Hematopoietic multipotent progenitor cell treated with erythropoietin and hydrocortisone succinate and interleukin-3 and kit ligand, for 4 days (in vitro differentiated cells): ENCODE measurements at places on chromosomes 5 and 9.

GRCh38 chr9:128251732-128252100 is 24.1 kb downstream of the GOLGA2 start:
- no peak for DNase-seq

DNA sequence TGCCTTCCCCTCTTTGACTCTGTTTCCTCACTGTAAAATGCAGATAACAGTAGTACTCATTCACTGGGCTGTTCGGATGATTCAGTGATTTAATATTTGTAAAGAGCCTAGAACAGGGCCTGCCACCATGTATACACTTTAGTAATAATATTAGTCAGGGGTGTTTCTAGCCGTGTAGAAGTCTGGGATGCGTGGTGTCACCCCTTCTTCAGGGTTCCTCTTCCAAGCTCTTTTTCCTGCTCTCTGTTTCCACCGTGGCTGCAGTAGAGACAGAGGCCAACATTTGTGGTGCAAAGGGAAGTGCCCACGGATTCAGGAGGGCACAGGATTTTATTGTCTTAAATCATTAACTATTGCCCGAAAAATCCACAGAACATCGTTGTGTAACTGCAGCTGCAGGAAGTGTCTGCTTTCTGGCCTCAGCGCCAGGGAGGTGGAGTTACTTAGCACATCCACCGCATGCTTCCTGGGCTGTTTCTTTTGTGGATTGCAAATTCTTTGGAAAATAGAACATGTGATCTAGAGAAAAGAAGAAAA is 61.7 kb downstream of the TRIO start:
- DNase-seq = peak; percentile 85

DNA sequence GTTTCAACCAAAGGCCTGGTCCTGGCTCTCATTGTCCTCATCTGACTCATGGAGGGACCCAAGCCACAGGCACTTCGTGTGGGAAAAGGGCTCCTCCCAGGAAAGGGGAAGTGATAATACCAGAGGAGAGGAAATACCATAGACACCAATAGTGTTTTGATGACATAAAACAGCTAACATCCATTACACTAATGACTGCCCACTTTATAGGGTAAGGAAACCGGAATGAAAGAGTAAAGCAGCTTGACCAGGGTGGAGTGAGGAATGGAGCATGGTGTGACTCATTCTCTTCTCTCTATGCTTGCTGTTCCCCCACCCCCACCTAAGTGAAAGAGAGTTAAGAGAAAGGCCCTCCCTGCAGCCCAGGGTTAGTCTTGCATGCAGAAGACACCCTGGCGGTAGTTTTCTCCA is 67.4 kb upstream of the HRH2 start:
- no peak for DNase-seq

DNA sequence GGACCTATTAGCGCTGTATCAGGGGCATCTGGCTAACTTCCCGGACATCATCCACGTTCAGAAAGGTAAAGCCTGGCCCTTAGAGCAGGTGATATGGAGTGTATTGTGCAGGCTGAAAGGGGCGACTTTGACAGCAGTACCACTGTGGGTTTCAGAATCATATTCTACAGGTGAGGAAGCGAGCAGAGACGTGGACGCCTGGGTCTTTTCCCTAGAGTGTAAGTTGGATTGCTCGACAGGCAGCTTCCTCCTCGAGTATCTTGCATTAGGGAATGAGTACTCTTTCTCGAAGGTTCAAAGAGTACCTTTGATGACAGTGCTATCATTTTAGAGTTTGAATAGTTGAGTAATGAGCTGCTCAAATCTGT is 1.9 kb downstream of the SNX18 start:
- DNase-seq = no peak

- DNase-seq = peak; percentile 63
Measured at GRCh38 chr9:137176302-137177182, 4.7 kb upstream of the TMEM210 start.

- DNase-seq = peak; percentile 80
Measured at GRCh38 chr9:121267689-121268597, at the start of gene GSN. Gene GSN (plus strand): TSS chr9:121268162. CDS start chr9:121301972, 33,810 bp downstream.

DNA sequence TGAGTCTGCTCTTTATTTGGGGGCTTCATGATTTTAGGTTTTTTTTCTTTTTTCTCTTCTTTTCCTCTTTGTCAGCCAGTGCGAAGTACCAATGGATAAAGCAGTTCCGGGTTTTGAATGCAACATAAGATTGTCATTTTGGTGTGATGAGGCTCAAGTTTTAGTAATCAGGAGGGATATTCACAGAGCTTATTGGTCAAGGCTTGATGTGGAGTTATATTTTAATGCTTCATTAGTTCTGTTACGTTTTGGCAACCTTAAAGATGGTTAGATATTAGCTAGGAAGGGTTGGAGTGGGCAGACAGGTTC is 1.4 kb downstream of the PIK3R1 start:
- peak; percentile 67 for DNase-seq

DNA sequence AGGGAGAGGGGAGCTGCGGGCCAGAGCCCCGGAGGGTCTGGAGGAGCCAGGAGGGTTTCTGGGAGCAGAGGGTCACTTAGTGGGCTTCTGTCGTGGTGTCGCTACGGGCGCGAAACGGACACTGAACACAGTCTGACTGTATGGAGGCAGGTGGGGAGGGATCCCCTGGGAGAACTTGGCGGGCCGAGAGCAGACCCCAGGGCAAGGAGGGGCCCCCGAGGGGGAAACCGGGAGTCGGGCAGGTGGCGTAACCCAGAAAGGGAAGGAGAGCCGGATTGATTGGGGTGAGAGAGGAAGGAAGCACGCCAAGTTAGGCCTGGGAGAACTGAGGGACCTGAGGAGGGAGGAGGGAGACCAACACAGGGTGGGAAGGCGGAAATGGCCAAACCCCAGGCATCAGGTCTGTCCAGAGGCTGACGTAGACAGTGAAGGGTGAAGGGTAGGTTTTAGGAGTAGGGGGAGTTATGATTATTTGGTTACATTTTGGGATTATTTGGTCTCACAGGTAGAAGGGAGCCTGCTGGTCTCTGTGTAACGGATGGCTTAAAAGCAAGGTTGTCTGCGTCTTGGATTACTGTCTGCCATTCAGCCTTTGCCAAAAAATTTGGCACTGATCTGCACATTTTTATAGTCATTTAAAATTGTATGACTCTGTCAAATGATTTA is 3.3 kb upstream of the MSMP start:
- peak; percentile 67 for DNase-seq

DNA sequence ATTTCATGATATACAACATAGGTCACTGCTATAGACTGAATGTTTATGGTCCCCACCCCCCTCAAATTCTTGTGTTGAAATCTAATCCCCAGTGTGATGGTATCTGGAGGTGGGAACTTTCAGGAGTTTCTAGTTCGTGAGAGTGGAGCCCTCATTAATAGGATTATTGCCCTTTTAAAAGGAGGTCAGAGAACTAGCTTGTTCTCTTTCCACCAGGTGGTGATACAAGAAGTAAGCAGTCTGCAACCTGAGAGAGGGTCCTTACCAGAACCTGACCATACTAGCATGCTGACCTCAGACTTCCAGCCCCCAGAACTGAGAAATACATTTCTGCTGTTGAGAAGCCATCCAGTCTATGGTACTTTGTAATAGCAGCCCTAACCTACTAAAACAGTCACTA is 33.3 kb downstream of the TMEM161B start:
- DNase-seq = no peak

GRCh38 chr9:137784046-137784445 is 93.5 kb upstream of the CACNA1B start:
- DNase-seq = no peak

- no peak for DNase-seq
Measured at GRCh38 chr5:109454731-109455505, 45.1 kb upstream of the PJA2 start.

- no peak for DNase-seq
Measured at GRCh38 chr9:121984726-121985402, 108.2 kb downstream of the TTLL11 start.

DNA sequence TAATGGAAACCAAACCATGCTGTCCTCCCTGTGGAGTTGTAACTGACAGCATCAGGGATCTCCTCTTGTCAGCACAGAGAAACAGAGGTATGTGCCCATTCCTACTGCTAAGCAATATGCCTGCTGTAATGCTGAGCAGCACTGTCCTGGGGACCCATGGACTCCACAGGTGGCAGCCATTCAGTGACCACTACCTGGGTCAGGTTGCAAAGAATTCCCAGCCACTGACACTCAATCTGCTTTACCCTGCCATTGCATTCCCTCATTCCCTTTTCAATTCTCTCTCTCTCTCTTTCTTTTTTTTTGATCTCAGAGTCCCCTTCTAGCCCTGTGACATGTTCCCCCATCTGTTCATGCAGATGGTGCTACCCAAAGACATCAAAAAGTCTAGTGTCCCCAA is 104.1 kb downstream of the GABRB2 start:
- no peak for DNase-seq

- DNase-seq = peak; percentile 89
Measured at GRCh38 chr5:39948867-39949468, 524.2 kb upstream of the DAB2 start.

DNA sequence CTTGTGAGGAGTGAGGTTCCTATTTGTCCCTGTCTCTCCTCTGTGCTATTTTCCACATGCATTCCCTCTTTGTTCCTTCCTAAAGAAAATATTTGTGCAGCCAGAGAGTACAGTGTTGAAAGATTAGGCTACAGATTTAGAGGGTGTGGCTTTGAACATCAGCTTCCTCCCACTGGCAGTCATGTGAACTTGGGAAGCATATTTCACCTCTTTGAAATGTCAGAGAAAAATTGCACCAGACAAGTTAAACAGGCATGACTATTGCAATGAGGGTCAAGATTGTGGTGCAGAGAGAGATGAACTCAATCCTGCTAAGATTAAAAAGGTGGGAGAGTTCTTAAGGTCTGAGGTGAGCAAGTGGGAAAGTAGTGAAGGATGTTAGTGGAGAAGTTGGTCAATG is 641.0 kb downstream of the DNAH5 start:
- no peak for DNase-seq

- DNase-seq = peak; percentile 69
Measured at GRCh38 chr5:170327829-170328228, 30.3 kb upstream of the LCP2 start.

DNA sequence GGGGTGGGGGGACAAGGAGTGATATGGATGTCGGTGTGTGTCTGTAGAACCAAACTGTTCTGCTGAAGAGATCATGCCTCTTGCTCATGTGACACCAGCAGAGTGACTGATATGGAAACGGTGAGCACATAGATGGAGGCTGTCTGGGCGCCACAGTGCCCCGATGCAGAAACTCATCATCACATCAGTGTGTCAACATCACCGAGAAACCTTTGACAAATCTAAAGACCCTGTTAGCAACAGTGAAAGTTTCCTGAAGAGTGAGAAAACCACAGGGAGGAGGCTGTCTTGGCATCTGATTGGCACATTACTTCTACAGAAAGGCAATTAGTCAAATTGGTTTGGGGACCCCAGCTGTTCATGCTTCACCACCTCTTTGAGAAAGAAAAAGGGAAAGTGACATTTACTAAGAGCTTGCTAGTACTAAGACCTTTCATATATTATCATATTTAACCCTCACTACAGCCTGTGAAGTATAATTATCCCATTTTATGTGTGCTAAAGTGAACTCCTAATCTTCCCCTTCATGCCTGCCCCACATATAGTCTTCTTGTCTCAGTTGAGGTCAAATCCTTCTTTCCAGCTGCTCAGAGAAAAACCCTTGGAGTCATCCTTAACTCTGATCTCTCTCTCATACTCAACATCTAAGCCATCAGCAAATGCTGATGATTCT is 25.6 kb downstream of the CSF2 start:
- DNase-seq = no peak

GRCh38 chr5:31383734-31384133 is 148.2 kb downstream of the DROSHA start:
- no peak for DNase-seq

DNA sequence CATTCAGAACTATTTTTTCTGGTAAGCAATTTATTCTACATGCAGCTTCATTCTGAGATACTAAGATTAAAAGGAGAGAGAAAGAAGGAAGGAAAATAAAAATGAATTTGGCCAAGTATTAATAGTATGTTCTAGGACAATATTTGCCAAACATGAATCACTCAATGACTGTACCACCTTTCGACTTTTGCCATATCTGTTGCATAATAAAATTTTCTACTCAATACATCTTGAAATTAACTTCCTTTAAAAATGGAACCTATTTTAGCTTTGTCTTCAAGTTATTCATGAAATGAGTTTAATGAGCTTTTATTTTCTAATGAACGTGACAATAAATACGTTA is 111.8 kb downstream of the MARCHF3 start:
- no peak for DNase-seq

- no peak for DNase-seq
Measured at GRCh38 chr9:79672891-79673290, 101.1 kb downstream of the TLE4 start.

DNA sequence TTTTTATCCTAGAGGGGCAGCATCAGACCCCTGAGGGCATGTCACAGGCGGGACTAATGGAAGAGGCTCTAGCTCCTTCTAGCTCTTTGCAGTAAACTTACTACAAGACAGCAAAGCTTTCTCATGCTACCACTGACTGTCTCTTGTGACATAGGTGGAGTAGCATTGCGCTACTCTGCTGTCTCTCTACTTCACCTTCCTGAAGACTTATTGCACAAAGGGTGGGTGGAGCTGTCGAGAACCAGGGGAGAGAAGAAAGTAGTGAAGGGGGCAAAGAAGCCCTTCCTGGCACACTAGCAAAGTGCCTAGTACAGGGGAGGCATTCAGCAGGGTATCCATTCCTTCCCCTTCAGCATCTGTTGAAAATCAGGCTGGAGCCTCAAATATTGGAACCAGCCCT is 36.1 kb upstream of the NEK6 start:
- DNase-seq = peak; percentile 58

- DNase-seq = no peak
Measured at GRCh38 chr9:86406366-86406765, 52.2 kb upstream of the TUT7 start.

DNA sequence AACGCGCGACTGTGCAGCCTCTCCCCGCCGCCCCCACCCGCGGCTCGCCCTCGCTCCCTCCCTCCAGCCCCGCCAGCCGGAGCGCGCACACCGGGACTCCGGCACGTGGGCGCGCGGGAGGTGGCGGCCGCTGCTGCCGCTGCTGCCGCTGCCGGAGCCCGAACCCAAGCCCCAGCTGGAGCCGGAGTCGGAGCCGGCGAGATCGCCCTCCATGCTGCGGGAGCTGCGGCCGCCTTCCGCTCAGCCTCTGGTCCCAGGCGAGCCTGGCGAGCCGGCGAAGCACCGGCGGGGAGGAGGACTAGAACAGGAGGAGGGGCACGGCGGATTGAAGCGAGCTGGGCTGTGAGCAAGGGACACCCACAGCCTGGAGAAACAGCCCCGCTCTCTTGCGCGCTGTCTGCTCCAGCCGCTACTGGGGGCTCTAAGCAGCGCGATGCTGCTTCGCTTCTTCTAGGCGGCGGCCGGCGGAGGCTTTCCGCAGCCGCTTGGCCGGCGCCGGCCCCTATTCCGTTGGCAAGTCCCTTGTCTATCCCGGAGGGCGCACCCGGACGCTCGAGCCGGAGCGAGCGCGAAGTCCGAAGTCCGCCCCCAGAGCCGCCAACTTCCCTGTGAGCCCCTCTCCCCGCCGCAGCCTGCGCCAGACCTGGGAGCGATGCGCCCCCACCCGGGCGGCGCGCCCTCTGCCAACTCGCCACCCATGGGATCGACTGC is 598.7 kb upstream of the SGCD start:
- DNase-seq = peak; percentile 14

GRCh38 chr9:27118916-27119315 is 9.9 kb downstream of the TEK start:
- no peak for DNase-seq
